MCF 10A (cell line): ENCODE measurements at places on chromosomes 12 and 14.

DNA sequence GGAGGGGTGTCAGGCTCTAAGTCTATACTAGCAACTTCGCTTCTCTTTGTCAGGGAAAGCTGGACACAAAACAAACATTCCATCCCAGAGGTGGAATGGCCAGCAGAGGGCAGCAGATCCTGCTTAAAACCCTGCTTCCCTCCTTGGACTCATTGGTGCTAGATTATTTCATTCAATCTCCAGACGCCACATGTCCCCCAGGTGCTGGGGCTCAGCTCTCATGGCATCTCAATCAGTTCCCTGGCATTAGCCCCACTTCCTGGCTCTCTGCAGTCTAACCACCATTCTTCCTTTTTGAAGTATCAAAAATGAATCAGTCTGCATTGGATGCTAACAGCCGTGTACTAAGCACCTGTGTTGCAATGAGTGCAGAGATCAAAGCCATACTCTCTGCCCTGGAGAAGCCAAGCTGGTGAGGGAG, 8.1 kb upstream of the PPP1R1A start:
- H3K27me3 ChIP-seq = peaks cover 27% of the 10 kb centered on the region
- H3K4me1 ChIP-seq = no peaks in the 10 kb centered on the region
- DNase-seq = peak; percentile 80
- H3K36me3 ChIP-seq = no peaks in the 10 kb centered on the region

GRCh38 chr14:24075485-24076301, 4.3 kb downstream of the CPNE6 start:
- no peak overlapping the region for H3K27ac ChIP-seq
- H3K4me1 ChIP-seq = no peaks in the 10 kb centered on the region
- H3K27me3 ChIP-seq = peaks cover 37% of the 10 kb centered on the region
- H3K36me3 ChIP-seq = no peaks in the 10 kb centered on the region

DNA sequence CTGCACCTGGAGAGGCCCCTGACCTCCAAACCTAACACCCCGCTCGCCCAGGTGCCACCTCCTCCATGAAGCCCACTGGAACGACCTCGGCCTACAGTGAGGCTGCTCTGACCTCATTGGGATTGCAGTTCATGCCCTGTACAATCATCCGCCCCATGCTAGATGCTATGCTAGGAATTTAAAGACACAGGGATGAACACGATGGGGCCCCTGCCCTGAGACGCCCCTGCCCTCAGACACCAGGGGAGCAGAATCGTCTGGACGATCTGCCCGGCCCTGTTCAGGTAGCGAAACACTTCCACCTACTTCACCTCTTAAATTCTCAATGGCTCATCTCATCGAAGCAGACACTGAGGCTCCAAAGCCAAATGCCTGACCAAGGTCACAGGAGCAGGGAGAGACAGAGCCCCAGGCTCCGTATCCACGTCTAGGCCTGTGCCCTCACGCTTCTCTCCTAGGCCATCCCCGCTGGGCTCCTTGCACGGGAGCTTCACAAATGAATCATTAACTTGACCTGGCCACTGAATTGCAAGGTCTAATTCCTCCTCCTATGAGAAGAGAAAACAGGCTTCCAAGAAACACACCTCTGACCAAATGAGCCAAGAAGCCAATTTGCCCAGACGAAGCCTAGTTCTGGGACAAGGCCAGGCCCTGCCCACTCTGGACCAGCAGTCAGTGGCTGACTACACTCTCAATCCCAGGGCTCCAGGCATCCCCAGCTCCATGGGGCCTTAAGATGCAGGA, 35.2 kb downstream of the SCARB1 start:
- peak; percentile 97 for DNase-seq
- peak overlapping the region; percentile 96 for H3K27ac ChIP-seq
- peaks cover 31% of the 10 kb centered on the region for H3K36me3 ChIP-seq

- no peak overlapping the region for H3K27ac ChIP-seq
- no peak overlapping the region for H3K4me3 ChIP-seq
- H3K4me1 ChIP-seq = peaks cover 5% of the 10 kb centered on the region
- H3K27me3 ChIP-seq = no peaks in the 10 kb centered on the region
- H3K36me3 ChIP-seq = no peaks in the 10 kb centered on the region
Observed at GRCh38 chr12:77615332-77615731, 215.4 kb upstream of the NAV3 start.

GRCh38 chr12:5094551-5094950, 50.9 kb downstream of the KCNA5 start:
- H3K36me3 ChIP-seq = peaks cover 4% of the 10 kb centered on the region
- no peak for DNase-seq
- no peak overlapping the region for H3K27ac ChIP-seq
- H3K4me1 ChIP-seq = no peaks in the 10 kb centered on the region
- H3K4me3 ChIP-seq = no peak overlapping the region

DNA sequence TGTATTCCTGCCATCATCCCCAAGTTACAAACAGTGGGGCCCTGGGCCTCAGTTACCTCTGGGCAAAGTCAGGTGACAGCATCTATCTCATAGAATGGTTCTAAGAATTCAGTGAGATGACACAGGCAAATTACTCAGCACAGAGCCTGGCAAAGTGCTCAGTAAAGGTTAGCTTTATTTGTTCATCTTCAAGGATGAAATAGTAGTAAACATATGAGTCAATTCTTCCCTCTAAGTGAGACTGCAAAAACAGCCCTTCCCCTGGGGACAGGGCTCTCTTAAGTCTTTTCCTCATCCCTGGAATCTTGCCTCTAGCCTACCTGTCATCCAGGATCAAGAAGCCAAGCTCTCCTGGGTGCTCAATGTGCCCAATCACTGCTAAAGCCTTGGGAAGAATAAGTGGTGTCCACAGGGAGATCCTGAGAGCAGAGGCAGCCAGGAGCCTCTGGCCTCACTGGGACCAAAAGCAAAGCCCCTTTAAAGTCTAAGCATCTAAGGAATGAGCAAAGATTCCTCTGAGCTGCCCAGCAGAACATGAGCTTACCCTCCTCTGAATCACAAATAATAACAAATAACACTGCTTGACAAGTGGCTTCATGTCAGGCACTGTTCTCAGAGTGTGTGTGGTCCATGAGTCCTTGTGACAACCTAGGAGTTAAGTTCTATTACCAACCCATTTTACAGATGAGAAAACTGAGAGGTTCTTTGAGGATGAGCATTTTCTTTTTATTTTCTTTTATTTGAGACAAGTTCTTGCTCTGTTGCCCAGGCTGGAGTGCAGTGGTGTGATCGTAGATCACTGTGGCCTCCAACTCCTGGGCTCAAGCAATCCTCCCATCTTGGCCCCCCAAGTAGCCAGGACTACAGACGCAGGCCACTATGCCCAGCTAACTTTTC, 12.1 kb downstream of the NUAK1 start:
- H3K4me3 ChIP-seq = no peak overlapping the region
- H3K36me3 ChIP-seq = no peaks in the 10 kb centered on the region
- DNase-seq = peak; percentile 40
- no peaks in the 10 kb centered on the region for H3K27me3 ChIP-seq
- peaks cover 22% of the 10 kb centered on the region for H3K4me1 ChIP-seq

- no peaks in the 10 kb centered on the region for H3K27me3 ChIP-seq
- no peak overlapping the region for H3K4me3 ChIP-seq
- H3K27ac ChIP-seq = no peak overlapping the region
- no peaks in the 10 kb centered on the region for H3K36me3 ChIP-seq
Observed at GRCh38 chr14:75967866-75968265, 13.9 kb downstream of the TGFB3 start.

- H3K4me3 ChIP-seq = no peak overlapping the region
- peak overlapping the region; percentile 47 for H3K27ac ChIP-seq
- H3K27me3 ChIP-seq = no peaks in the 10 kb centered on the region
- H3K36me3 ChIP-seq = no peaks in the 10 kb centered on the region
- no peak for DNase-seq
Observed at GRCh38 chr14:65180725-65181025, 78.4 kb upstream of the MAX start.

DNA sequence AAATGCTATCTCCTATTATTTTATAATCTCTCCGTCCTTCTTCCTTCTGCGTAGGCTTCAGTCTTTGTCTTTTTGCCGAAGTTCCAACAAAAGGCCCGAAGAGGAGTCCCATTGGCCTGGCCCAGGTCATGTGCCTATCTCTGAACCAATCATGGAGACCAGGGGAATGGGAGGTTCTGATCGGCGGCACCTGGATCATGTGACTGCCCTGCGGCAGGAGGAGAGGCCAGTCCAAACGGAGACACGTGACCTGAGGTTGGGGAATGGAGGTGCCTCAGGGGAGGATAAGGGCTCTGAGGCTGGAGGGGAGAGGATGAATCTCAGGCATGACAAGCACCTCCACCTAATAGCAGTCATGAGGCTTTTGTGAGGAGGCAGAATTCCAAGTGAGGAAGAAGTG, 86.0 kb downstream of the AACS start:
- no peaks in the 10 kb centered on the region for H3K4me1 ChIP-seq
- DNase-seq = no peak
- no peak overlapping the region for H3K4me3 ChIP-seq
- no peak overlapping the region for H3K27ac ChIP-seq
- H3K36me3 ChIP-seq = no peaks in the 10 kb centered on the region

- H3K27me3 ChIP-seq = no peaks in the 10 kb centered on the region
- H3K27ac ChIP-seq = no peak overlapping the region
- DNase-seq = no peak
- H3K36me3 ChIP-seq = peaks cover 82% of the 10 kb centered on the region
- H3K4me1 ChIP-seq = no peaks in the 10 kb centered on the region
- no peak overlapping the region for H3K4me3 ChIP-seq
Observed at GRCh38 chr14:101900253-101900652, 64.1 kb upstream of the DYNC1H1 start.

GRCh38 chr12:65986047-65986446, 144.5 kb downstream of the LLPH start:
- H3K27ac ChIP-seq = no peak overlapping the region
- peaks cover 5% of the 10 kb centered on the region for H3K4me1 ChIP-seq

- H3K4me3 ChIP-seq = no peak overlapping the region
- no peaks in the 10 kb centered on the region for H3K4me1 ChIP-seq
- no peak for DNase-seq
- no peak overlapping the region for H3K27ac ChIP-seq
- no peaks in the 10 kb centered on the region for H3K36me3 ChIP-seq
Observed at GRCh38 chr14:63212776-63213500, 8.7 kb downstream of the RHOJ start.

DNA sequence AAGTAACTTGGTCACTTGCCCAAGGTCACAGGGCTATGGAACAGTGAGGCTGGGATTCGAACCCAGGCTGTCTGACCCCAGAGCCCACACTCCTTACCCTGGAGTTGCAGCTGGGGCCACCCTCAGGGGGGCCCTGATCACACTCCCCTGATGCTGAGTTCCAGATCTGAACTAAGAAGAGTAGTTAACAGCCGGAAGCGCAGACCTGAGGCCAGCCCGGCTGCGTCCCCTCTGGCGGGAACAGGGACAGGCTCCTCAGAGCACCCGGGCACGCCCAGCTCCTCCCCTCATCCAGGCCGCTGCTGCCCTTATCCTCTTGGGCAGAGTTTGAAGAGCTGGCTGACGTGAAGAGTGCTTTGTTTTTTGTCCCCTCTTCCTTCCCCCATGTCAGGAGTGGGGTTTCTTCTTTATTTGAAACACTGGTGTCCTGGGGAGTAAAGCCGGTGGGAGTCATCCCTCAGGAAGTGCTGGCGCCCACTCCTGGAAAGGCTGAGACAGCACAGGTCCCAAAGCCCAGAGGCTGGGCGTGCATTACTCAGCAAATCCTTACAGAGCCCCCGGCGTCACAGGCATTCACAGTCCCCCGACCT, 8.7 kb downstream of the PHB2 start:
- H3K36me3 ChIP-seq = peaks cover 42% of the 10 kb centered on the region
- peak overlapping the region; percentile 87 for H3K4me3 ChIP-seq
- no peaks in the 10 kb centered on the region for H3K27me3 ChIP-seq
- peaks cover 51% of the 10 kb centered on the region for H3K4me1 ChIP-seq
- peak overlapping the region; percentile 94 for H3K27ac ChIP-seq
- peak; percentile 83 for DNase-seq

DNA sequence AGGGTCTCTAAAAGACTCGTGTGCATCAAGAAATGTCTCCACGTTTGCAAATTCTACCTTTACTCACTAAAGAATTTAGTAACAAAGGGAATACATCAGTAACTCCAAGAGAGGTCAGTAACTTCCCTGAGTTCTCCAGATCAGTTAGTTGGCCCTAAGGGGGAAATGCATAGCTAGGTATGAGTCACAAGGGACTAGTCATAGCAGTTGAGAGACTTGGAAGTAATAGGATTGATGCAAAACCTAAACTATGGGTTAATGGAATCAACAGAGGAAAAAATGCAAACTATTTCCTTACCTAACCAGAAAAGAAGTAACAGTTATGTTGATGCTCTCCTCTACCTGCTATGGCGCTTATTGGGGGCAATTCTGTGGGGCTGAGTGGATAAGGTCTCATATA, 148.8 kb upstream of the GARIN6 start:
- no peak overlapping the region for H3K4me3 ChIP-seq
- H3K27ac ChIP-seq = no peak overlapping the region
- H3K27me3 ChIP-seq = no peaks in the 10 kb centered on the region
- no peaks in the 10 kb centered on the region for H3K36me3 ChIP-seq
- peaks cover 21% of the 10 kb centered on the region for H3K4me1 ChIP-seq
- peak; percentile 76 for DNase-seq

DNA sequence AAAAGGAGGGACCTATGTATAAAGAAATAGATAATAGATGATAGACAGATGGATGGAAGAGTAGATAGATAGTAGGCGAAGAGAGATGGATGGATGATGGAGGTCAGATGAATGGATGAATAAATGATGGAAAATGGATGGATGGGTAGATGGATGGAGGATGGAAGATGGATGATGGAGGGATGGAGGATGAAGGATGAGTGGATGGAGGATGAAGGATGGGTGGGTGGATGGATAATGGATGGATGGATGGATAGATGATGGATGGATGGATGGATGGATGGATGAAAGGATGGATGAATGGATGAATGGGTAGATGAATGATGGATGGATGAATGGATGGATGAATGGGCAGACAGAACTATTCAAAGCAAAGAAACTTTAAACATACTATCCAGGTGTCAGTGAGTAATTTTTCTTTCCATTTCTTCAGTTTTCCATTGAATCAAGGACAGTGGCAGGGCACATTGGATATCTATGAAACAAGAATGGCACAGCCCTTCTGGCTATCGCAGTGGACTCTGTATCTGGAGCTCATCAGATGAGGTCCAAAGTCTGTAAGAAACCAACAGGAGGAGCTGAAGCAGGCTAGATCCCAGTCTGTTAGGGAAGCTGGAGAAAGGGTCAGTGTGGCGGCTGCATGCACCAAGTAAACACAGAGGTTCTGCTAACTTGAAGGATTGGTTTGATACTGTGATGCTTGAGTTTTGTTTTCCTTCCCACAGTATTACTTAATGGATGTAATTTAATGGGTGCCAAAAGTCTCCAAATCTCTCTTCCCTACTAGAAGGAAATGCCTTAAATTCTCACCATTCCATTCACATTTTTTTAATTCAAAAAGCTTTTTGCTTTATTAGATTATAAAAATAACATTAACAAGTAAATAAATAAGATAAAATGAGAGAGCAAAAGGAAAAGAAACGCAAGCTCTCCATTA, 18.1 kb upstream of the MED13L start:
- no peak overlapping the region for H3K4me3 ChIP-seq
- peaks cover 43% of the 10 kb centered on the region for H3K27me3 ChIP-seq
- no peaks in the 10 kb centered on the region for H3K36me3 ChIP-seq
- no peaks in the 10 kb centered on the region for H3K4me1 ChIP-seq
- no peak overlapping the region for H3K27ac ChIP-seq

GRCh38 chr12:48336061-48336460, 14.7 kb downstream of the ZNF641 start:
- H3K4me1 ChIP-seq = no peaks in the 10 kb centered on the region
- no peaks in the 10 kb centered on the region for H3K36me3 ChIP-seq
- no peak overlapping the region for H3K4me3 ChIP-seq

- H3K36me3 ChIP-seq = no peaks in the 10 kb centered on the region
- H3K27ac ChIP-seq = no peak overlapping the region
- H3K4me1 ChIP-seq = peaks cover 6% of the 10 kb centered on the region
- H3K4me3 ChIP-seq = no peak overlapping the region
Observed at GRCh38 chr14:94970941-94971730, 186.2 kb downstream of the DICER1 start.
